ENCODE measurements at places on chromosomes 4 and X.

- DNase-seq, result no peak
Measured at GRCh38 chr4:1721666-1722550, 587 bp downstream of the TACC3 start.

DNA sequence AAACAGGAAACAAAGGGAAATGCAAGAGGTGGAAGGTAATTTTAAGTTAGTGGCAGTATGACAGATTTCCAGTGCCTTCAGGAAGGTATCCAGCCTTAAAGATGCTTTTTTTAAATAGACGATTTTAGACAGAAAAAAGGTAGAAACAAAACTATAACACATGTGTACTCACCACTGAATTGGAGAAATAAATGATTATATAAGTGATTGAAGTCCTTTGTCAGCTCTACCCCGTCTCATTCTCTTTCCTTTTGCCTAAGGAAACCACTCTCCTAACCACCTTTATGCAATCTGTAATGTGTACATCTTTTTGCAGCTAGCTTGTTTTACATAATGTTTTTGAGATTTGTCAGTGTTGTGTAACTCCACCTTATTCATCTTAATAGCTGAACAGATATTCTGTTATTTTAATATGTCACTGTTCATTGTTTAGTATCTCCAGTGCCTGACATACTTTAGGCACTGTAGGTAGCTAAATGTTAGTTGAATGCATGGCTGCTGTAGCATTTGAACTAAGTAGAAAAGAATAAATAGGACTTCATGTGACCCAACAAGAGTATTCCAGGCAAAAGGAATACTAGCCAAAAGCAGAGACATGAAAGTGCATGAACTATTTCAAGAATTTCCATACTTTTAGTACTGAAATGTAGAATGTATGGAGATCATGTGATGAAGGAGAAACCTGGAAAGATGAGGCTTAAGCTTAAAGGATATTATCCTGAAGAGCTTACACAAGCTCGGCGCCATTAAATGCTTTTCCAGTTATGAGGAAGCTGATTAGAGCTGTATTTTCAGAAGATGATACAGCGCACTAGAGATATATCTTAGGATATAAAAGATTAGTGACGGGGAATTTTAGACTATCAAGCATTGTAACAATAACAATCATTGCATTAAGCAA is 865 bp downstream of the FAM200B start:
- no peak for DNase-seq

GRCh38 chr4:85520765-85521749 is 46.1 kb downstream of the ARHGAP24 start:
- no peak for DNase-seq

GRCh38 chr4:70627620-70628019 is 924 bp upstream of the ENAM start:
- DNase-seq, result no peak

- no peak for DNase-seq
Measured at GRCh38 chrX:97398030-97398551, 514.4 kb downstream of the RPA4 start.

- no peak for DNase-seq
Measured at GRCh38 chr4:128550060-128550459, 259.4 kb upstream of the JADE1 start.

- no peak for DNase-seq
Measured at GRCh38 chrX:129743821-129744220, 5.0 kb downstream of the XPNPEP2 start.

DNA sequence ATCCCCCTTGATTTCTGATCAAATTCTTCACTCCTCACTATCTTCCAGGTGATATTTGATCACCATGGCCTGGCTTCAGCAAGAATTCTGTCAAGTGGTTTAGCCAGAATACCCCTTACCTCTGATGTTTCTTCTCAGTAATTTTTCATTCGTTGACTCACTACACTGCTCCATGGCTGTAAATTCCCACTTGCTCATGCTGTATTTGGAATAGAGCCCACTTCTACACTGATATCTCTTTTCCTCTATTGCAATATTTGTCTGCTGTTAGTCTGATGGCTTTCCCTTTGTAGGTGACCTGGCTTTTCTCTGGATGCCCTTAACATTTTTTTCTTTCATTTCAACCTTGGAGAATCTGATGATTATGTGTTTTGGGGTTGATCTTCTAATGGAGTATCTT is 73.9 kb upstream of the DIPK2B start:
- no peak for DNase-seq

GRCh38 chrX:77639820-77640219 is 146.2 kb downstream of the ATRX start:
- no peak for DNase-seq

DNA sequence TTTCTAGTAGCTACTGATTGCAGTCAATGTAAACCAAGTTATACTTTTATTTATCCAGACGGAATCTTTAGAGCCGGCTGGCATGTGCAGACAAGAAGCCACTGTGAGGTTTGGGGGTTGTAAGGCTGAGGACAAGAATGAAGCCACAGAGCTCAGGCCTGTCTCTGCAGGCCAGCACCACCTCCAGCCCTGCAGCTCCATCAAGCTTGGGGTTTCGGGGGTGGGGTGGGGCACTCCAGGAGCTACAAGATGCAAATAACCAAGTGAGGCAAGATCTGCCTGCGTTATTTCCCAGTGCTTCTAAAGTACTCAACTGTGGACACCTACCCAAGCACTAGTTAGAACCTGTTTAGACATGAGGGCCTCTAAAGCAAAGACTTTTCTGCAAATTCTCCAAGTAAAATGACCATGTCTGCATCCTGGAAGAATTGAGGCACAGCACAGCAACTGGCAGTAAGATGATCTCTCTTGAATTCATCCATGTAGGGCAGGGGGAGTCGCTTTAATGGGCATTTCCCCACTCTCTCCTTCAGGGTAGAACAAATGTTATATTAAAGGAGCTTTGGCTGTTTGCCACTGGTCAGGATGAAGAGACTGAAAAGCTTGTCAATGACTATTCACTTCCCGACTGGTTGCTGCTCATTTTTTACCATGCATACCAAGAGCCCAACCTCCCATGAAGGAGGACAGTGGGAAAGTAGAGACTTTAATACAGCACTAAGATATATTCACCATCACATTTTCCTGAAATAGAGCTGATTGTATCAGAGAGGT is 222.5 kb downstream of the MGST2 start:
- DNase-seq, result no peak

DNA sequence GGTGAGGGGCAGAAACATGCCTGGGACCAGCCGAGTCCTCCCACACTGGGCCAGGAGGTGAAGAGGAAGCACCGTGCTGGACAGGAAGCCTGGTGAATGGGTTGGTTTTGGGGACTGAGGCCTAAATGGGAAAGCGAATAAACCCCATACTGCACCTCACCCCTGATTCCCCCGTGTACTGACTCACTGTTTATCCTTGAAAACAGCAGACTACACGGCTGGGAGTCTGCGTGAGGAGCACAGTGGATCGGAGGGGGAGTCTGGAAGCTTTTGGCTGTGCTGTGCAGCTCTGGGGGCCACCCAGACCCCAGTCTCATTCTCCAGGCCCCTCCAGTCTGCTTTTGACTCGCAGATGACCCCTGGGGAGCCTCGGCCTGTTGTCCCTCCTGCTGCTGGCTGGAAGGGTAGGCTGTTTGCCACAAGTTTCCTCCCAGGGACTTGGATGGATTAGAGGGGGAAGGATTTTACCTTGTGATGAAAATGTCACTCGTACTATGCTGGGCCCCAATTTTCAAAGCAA is 90.0 kb downstream of the PSAPL1 start:
- no peak for DNase-seq

- DNase-seq, result no peak
Measured at GRCh38 chrX:17040711-17041110, 94.3 kb downstream of the REPS2 start.

- DNase-seq, result no peak
Measured at GRCh38 chrX:24153178-24153795, 3.8 kb downstream of the ZFX start.

GRCh38 chrX:53714580-53715345 is 28.2 kb upstream of the HUWE1 start:
- no peak for DNase-seq

- DNase-seq, result no peak
Measured at GRCh38 chr4:89358935-89359638, 51.5 kb upstream of the GPRIN3 start.

DNA sequence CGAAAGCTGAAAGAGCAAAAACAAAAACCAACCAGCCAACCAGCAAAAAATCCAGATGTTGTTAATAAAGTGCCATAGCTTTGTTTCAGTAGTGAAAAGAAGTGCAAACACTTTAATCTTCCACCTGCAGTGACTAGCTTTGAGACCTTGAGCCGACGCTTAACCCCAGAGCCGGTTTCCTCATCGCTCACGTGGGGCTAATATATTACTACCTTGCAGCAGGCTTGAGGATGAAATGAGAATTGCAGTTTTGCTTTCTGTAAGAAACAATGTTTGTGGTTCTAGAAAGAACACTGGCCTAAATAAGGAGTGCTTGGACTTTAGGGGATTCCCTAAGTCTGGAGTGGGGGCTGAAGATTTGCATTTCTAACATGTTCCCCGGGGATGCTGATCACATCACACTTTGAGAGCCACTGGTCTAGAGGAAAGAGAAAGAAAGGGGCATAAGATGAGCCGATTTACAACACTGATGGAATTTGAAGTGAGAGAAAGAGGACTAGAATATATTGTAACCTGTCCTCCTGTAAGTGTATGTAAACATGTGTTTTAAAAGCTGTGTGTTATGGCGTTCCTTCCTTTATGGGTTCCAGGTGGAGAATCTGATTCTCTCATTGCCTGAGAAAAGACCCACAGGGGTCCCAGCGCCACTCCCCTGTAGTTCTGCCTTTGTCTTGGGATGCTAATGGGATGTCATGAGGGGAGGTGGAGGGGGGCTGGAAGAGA is 1.4 kb downstream of the FGF2 start:
- no peak for DNase-seq

- DNase-seq, result no peak
Measured at GRCh38 chr4:6951880-6952381, 42.3 kb downstream of the TBC1D14 start.

DNA sequence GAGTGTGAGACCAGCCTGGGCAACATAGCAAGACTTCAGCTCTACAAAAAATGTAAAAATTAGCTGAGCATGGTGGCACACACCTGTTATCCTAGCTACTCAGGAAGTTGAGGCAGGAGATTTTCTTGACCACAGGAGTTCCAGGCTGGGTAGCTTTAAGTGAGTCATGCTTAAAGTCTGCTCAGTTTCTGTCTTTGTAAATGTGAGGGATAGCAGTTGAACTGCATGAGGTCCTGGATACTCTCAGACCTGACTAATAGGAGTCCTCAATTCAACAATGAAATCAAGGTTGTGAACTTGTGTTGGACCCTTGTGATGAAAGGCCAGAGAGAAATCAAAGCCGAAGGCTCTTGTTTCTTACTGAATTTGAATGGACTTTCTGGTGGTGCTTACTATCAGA is 45.2 kb downstream of the STARD8 start:
- DNase-seq, result no peak

- DNase-seq, result no peak
Measured at GRCh38 chr4:85671120-85671519, 196.2 kb downstream of the ARHGAP24 start.

- no peak for DNase-seq
Measured at GRCh38 chr4:11894221-11894620, 465.5 kb upstream of the HS3ST1 start.

DNA sequence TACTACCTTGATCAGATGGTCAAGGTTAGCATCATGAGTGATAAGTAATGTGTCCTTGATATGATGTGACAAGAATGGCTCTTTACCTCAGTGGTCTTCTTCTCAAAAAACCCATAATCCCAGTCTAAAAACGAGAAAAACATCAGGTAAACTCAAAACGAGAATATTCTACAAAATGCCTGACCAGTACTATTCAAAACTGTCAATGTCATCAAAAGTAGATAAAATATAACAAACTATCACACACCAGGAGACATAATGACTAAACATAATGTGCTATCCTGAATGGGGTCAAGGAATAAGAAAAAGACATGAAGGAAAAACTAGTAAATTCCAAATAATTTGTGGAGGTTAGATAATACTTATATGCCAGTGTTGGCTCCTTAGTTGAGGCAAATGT is 85.2 kb upstream of the PDHA2 start:
- no peak for DNase-seq

- no peak for DNase-seq
Measured at GRCh38 chrX:24668111-24668510, 21.0 kb upstream of the PCYT1B start.

- no peak for DNase-seq
Measured at GRCh38 chr4:189202182-189202868, 738.3 kb upstream of the FRG1 start.

DNA sequence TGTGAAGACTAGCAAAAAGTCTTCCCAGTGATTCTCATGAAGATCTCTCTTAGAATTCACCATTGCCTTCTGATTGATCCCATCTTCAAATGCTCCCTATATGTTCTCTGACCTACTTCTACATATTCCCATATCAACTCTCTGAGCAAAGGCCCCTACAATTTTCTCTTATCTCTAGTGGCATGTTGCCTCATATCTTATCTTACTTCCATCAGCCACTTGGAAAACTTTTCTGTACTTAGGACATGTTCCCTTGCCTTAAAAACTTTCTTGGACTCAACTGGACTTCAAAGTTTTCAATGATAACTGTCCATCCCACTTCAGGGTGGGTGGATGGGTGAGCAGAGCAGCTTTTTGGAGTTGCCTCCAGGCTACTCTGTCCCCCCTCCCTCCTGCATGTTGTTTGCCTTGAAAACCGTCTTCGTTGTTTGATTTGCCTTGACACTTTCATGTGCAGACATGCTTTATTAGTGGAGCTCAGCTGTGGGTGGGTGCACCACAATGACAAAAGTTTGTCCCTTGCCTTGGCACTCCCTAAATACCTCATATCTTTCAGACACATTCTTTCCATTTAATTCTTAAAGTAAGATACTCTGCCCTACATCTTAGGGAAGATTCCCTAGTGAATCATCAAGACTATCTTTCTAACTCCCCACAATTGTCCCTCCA is 18.3 kb upstream of the USP27X start:
- DNase-seq, result no peak

DNA sequence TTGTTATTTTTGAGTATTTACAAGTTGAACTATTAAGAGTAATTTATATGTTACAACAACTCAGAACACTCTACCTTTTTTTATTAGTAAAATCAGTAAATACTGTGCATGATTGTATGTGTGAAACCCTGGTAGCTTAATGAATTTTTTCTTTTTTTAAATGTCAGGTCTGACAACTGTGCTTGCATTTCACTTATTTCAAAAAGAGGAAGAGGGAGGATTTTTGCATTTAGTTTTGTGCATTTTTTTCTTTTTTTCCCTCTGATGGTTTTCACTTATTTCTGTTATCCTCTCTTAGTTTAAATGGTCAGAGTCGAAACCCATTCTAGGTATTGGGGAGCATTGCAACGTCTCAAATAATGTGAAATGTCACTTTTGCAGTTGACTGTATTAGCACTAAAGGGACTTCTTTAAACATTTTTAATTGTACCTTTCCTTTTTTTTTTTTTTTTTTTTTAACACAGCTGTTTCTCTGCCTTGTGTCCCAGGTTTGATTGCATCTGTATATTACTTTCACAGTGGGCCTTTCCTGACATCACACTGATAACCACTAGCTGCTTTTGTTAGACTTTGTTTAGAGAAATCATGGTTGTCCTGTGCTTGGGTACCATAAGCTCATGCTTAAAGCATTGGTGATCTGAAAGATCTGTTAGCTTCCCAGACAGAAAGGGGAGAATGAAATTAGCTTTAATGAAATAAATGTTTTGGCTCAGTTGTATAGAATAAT is 28.5 kb downstream of the MOB1B start:
- DNase-seq, result no peak

- DNase-seq, result peak; percentile 40
Measured at GRCh38 chr4:113050371-113050755, 910 bp downstream of the ANK2 start.
